ENCODE measurements at places on chromosomes 6 and 20. TPM values are rescaled to one million over a fixed set of nuclear protein-coding genes. Genes with fewer than 3 reads are reported as not detected.
A peak's percentile ranks its signal among the peaks of the same experiment; 100 is the strongest.

TUBE1 gene
- 49.0 TPM for total RNA-seq

RCAN2 gene
- 6.7 TPM for total RNA-seq

- H3K36me3 ChIP-seq: peaks cover 11% of the 10 kb centered on the region
- no peak overlapping the region for H3K27ac ChIP-seq
- DNase-seq: no peak
- H3K27me3 ChIP-seq: no peaks in the 10 kb centered on the region
Measured at GRCh38 chr6:161100072-161100471, 108.5 kb downstream of the MAP3K4 start.

- peaks cover 5% of the 10 kb centered on the region for H3K4me1 ChIP-seq
- no peak overlapping the region for H3K4me3 ChIP-seq
- DNase-seq: peak; percentile 25
- H3K27ac ChIP-seq: no peak overlapping the region
- no peaks in the 10 kb centered on the region for H3K36me3 ChIP-seq
Measured at GRCh38 chr6:29938746-29939508, 3.4 kb upstream of the HLA-A start.

GRCh38 chr6:8859501-8859900 is 424.2 kb upstream of the SLC35B3 start:
- H3K36me3 ChIP-seq: no peaks in the 10 kb centered on the region
- no peak overlapping the region for H3K27ac ChIP-seq
- no peak overlapping the region for H3K4me3 ChIP-seq
- no peak for DNase-seq

DNA sequence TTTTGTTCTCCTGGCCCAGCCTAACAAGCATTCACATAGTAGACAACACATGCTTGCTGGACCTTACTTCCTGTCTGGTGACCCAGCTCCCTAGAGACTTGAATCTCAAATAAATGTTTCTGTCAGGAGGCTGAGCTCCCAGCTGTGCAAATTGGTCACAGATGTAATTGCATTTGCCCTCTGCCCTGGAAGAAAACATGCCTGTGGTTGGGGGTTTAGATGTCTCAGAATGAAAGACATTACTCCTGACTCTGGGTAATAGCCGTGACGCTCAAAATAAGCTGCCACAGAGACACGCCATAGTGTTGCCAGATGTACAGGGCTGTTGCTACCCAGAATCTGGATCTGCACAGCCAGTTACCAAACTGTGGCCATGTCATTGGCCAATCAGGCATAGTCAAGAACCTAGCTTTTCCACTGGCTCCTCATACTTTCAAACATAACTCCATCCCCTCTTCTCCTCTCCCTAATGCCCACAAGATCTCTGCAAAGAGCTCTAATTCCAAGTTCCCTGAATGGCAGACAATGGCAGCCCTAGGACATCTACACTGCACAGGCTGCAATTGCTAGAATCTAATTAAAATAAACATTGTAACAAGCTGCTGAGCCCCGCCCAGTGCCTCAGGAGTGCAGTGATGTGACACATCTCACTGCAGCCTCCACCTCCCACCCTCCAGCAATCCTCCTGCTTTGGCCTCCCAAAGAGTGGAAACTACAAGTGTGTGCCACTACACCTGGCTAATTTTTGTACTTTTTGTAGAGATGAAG is 32.8 kb upstream of the GMPR start:
- peaks cover 4% of the 10 kb centered on the region for H3K4me1 ChIP-seq
- no peaks in the 10 kb centered on the region for H3K27me3 ChIP-seq
- no peaks in the 10 kb centered on the region for H3K36me3 ChIP-seq
- no peak overlapping the region for H3K4me3 ChIP-seq

DNA sequence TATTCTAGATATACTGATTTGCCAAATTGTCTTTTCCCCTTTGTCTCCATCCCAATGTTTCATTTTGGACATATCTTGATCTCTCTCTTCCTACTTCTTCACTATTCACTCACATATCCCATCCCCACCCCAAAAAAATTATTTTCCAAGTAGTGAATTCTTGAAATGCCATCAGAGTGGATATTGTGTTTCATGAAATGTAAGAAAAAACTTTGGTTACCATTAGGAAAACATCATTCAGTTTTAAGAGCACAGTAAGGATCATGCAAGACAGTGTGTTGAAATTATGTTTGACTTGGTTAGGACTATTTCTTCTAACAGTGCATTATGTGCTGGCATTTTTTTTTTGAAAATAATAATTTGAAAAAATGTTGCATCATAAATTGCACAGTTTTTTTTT is 5.7 kb downstream of the RSPO3 start:
- no peak overlapping the region for H3K4me3 ChIP-seq
- no peak overlapping the region for H3K27ac ChIP-seq
- H3K27me3 ChIP-seq: peaks cover 79% of the 10 kb centered on the region
- DNase-seq: no peak
- no peaks in the 10 kb centered on the region for H3K36me3 ChIP-seq

SIRPD gene
- total RNA-seq: not detected

DNA sequence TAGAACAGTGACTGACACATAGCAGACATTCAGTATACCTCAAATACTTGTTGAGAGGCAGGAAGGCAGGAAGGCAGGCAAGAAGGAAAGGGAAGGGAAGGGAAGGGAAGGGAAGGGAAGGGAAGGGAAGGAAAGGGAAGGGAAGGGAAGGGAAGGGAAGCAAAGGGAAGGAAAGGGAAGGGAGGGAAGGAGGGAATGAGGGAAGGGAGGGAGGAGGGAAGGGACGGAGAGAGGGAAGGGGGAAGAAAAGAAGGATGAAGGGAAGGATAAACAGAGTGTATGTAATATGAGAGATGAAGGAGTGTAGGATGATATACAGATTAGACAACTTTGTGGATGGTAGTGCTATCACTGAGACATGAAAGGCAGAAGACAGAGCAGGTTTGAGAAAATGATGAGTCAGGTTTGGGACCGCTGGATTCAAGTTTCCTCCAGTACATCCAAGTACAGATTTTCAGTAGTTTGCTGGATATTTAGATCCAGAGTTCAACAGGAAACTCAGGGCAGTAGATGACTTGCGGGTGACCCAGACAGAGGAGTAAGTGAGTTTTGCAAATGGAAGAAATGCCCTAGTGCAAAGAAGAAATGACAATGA is 85.9 kb downstream of the MAFB start:
- DNase-seq: no peak
- H3K27ac ChIP-seq: no peak overlapping the region
- H3K27me3 ChIP-seq: no peaks in the 10 kb centered on the region
- H3K4me1 ChIP-seq: no peaks in the 10 kb centered on the region
- no peaks in the 10 kb centered on the region for H3K36me3 ChIP-seq

GRCh38 chr6:25746968-25747367 is 7.6 kb upstream of the SLC17A4 start:
- H3K4me1 ChIP-seq: no peaks in the 10 kb centered on the region
- DNase-seq: no peak
- no peak overlapping the region for H3K27ac ChIP-seq

TEAD3 gene
- 9.7 TPM for total RNA-seq

GPLD1 gene
- total RNA-seq: 8.3 TPM

- H3K36me3 ChIP-seq: no peaks in the 10 kb centered on the region
- H3K27me3 ChIP-seq: no peaks in the 10 kb centered on the region
- H3K27ac ChIP-seq: no peak overlapping the region
- DNase-seq: no peak
- H3K4me1 ChIP-seq: peaks cover 6% of the 10 kb centered on the region
- H3K4me3 ChIP-seq: no peak overlapping the region
Measured at GRCh38 chr6:163387317-163387716, 27.2 kb upstream of the QKI start.

DNA sequence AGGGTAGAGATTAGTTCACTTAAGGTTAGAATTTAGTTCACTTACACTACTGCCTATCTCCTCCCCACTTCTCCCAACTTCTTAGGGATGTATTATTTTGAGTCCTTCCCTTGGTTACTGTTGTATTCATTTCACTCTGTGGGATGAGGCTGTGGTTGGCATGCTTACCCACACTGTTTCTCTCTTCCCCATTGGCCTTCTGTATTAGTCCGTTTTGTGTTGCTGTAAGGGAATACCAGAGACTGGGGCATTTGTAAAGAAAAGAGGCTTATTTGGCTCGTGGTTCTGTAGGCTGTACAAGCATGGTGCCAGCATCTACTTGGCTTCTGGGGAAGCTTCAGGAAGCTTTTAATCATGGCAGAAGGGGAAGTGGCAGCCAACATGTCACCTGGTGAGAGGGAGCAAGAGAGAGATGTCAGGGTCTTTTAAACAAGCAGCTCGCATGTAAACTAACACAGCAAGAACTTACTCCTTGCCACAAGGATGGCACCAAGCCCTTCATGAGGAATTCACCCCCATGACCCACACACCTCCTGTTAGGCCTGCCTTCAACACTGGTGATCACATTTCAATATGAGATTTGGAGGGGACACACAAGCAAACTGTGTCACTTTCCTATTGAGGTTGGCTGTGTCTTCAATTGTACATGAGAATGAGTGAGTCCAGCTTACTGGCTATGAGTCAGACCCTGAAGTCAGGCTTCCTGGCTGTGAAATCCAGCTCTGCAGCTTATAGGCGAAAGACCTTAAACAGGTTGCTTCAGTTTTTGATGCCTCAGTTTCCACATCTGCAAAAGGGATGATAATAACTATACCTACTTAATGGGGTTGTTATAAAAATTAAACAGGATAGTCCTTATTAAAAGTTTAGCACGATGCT is 53.3 kb downstream of the SYNDIG1 start:
- no peaks in the 10 kb centered on the region for H3K36me3 ChIP-seq
- H3K4me3 ChIP-seq: no peak overlapping the region
- no peaks in the 10 kb centered on the region for H3K27me3 ChIP-seq
- peaks cover 12% of the 10 kb centered on the region for H3K4me1 ChIP-seq

DNA sequence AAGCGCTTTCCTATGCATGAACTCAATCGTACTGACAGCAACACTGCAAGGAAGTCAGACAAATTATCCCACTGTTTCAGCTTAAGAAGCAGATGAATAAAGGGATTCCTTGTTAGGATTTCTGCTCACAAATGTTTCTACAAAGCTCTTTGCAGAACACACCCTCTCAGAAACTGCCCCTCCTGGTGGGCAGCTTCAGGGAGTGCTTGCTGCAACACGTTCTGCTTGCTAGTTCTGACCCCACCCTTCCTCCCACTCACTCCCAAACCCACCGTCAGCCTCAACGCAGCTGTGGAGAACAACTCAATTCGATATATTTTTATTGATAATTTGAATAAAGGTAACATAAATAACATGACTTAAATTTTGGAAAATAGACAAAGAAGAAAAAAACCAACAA is 250.8 kb upstream of the PRDM1 start:
- peak; percentile 78 for DNase-seq
- no peaks in the 10 kb centered on the region for H3K27me3 ChIP-seq
- no peak overlapping the region for H3K27ac ChIP-seq
- no peak overlapping the region for H3K4me3 ChIP-seq

POU5F1 gene
- 17.2 TPM for total RNA-seq

- H3K4me3 ChIP-seq: no peak overlapping the region
- H3K36me3 ChIP-seq: no peaks in the 10 kb centered on the region
- no peak for DNase-seq
Measured at GRCh38 chr6:162313922-162314660, 413.5 kb downstream of the PRKN start.

DNA sequence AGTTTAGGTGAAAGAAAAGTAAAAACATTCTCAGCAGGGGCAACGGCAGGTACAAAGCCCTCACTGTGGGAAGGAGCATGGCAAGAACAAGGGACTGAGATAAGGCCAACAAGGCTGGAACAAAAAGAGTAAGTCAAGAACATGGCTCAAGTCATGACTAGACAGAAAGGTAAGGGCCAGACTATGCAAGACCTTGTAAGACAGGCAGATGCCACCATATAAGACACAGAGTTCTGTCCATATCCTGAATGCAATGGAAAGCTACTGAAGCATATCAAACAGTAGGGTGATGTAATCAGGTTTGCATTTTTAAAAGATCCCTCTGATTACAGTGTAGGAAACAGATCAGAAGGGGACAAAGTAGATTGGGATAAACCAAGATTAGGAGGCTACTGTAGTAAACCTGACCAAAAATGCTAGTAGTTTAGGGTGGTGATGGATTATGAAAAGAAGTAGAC is 5.5 kb downstream of the REV3L start:
- DNase-seq: no peak
- no peaks in the 10 kb centered on the region for H3K36me3 ChIP-seq
- peaks cover 55% of the 10 kb centered on the region for H3K27me3 ChIP-seq
- H3K27ac ChIP-seq: no peak overlapping the region
- peaks cover 41% of the 10 kb centered on the region for H3K4me1 ChIP-seq

DNA sequence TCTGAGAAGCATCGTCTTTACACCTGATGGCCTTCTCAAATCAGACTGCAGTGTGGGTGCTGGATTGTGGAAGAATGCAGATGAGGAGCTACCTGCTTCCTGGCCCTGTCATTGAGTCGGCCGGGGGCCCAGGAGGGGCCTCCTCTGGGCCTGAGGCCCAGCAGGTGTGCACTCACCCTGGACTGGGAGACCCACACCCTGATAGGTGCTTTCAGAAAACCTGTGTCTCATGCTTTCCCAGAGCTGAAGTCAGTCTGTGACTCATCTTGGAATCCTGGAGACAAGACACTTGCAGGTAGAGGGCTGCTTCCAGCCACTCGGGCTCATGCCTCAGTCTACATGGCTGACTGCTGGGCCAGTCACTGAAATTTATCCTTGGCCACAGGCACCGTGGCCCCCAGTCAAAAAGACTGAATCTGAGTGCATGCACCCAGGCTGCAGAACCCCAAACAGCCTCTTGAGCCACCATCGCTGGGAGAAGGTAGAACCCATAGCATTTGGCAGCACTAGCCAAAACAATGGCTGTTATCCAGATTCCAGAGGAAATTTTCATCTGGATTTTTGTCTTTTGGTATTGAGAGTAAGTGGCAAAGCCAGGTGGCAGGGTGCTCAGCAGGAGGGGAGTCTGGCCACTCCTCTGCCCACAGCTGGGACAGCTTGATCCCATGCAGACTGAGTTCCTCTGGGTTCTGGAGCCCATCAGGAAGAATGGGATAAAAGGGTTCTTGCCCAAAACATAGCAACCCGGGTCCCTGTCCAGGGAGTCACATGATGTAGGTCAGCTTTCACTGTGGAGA is 182.0 kb upstream of the CST7 start:
- H3K4me1 ChIP-seq: no peaks in the 10 kb centered on the region
- H3K27ac ChIP-seq: no peak overlapping the region
- no peak for DNase-seq
- H3K4me3 ChIP-seq: no peak overlapping the region
- no peaks in the 10 kb centered on the region for H3K36me3 ChIP-seq

- peaks cover 26% of the 10 kb centered on the region for H3K36me3 ChIP-seq
- DNase-seq: no peak
- peak overlapping the region; percentile 89 for H3K4me3 ChIP-seq
- H3K27ac ChIP-seq: peak overlapping the region; percentile 6
- no peaks in the 10 kb centered on the region for H3K27me3 ChIP-seq
- peaks cover 11% of the 10 kb centered on the region for H3K4me1 ChIP-seq
Measured at GRCh38 chr6:31621991-31622390, 1.5 kb downstream of the PRRC2A start.

Measured in neural progenitor cell (in vitro differentiated cells).